ENCODE measurements at places on chromosomes 5 and 9.

- DNase-seq: no peak
Measured at GRCh38 chr9:4413856-4414255, 76.4 kb upstream of the SLC1A1 start.

DNA sequence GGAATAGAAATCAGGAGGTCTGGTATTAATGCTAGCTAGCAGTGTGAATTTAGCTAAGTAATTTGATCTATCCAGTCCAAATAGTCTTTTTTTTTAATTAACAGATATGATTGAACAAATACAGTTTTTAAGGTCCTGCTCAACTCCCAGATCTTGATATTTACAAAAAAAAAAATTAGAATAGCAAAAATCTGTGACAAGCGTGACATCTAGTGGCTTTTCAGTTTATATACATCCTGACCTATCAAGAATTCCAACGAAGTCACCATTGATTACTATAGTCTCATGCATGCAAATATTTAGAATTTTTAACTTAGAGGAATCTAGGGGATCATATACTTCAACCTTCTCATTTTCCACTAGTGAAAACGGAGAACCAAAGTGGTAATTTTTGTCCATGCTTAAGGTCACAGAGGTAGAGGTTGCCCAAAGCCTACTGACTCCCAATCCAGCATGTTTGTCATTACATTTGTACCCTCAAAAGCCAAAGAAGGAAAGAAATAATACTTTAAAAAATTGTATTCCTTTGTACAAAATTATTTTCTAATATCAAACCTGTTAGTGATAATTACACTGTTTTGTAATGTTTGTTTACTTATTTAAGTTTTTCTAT lies 17.6 kb upstream of the TARS1 start:
- no peak for DNase-seq

- no peak for DNase-seq
Measured at GRCh38 chr9:133634081-133634691, 2.0 kb upstream of the DBH start.

DNA sequence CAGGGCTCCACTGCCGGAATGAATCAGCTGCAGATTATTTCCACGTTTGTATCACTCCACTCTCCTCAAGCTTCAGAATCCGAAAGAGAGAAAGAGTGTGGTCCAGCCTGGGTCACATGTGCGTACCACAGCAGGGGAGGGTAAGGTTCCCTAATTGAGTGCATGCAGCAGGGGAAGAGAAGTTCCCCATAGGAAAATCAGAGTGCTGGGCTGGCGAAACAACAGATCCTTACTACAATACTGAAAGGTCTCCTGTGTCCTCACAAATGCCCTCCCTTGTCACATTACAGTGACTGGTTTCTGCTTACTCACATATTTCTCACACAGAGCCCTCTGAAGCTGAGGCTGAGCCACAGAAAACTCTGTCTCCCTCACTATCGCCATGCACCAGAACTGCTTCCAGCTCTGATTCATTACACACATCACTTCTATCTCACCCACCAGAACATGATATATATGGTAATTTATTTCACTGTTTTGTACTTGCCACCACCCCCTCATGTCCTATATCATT lies 532.2 kb upstream of the TUSC1 start:
- DNase-seq: peak; percentile 27

GRCh38 chr9:6121707-6122106 lies 93.9 kb upstream of the IL33 start:
- no peak for DNase-seq

DNA sequence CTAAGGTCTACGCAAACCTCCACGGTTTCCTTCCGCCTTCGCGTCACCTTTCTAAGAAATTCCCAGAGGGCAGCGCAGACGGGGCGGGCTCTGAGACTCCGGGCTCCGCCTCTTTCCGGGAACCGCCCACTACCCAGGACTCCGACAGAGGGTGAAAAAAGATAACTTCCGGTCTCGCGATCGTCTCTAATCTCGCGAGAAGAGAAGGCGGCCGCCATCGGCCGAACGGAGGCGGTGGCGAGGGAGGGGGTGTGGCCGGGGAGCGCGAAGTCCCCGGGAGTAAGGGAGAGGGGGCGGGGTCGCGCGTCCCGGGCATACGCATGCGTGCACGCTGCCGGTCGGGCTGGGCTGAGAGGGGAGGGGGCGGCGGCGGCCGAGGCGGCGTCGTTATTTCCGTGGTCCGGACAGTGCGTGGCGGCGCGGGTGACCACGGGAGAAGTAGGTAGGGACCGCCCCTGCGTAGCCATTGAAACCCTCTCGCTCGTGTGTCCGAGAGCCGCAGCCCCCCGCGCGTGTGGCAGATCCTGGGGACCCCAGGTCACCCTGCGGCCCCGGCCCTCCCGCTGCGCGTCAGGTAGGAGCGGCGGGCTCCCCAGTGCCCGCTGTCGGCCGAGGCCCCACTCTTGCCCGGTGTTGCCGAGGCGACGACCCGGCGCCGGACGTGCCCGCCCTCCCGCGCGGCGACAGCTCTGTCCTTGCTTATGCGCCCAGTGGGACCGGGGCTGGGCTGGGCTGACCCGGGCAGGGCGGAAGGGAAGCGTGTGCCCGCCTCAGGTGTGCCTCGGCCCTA lies at the start of gene NAA35:
NAA35 (plus strand) TSS at position 315 of the 790 bp plus-strand sequence. CDS start 1,014 bp downstream, outside the sequence.
- peak; percentile 96 for DNase-seq

- no peak for DNase-seq
Measured at GRCh38 chr5:135944564-135944963, 10.2 kb downstream of the LECT2 start.

DNA sequence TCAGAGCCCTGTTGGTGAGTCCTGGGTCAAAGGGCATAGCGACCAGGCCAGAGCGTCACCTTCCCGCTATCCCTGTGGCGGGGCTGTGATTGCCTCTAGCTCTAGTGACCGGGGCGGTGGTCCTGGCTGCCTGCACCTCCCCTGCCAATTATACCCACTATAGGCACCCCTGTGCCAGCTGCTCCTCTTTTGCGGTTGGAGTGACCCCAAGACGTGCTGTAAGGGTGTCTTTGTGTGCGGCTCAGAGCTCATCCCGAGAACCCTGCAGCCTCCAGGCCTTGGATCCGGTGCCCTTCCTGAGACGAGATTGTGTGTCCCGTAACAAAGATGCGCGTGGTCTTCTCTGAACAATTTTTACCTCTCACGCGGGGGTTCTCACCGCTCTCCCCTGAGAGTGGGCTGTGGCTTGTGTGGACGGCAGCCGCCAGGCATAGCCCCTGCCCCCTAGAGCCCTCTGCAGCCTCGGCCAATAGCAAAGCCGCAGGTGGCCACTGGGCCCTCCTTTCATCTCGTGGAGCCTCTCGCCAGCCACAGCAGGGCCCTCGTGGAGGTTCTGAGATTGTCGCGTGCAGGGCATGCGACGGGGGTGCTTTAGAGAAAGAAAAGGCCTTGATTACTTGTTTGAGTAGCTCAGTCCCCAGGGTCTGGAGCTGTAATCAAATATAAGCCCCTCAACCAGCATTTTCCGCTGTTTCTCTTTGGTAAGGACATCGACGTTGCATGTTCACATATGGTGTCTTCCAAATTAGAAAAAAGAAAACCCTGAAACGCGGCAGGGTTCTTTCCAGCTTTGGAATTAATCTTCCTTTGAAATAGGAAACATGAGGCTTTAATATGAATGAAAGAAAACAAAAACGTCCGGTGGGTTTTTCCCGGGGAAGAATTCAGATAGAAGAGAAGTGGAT lies 10.7 kb downstream of the NKD2 start:
- DNase-seq: no peak

GRCh38 chr5:1118231-1118698 lies 6.4 kb upstream of the SLC12A7 start:
- DNase-seq: no peak

GRCh38 chr9:133631111-133631510 lies 5.1 kb upstream of the DBH start:
- no peak for DNase-seq

DNA sequence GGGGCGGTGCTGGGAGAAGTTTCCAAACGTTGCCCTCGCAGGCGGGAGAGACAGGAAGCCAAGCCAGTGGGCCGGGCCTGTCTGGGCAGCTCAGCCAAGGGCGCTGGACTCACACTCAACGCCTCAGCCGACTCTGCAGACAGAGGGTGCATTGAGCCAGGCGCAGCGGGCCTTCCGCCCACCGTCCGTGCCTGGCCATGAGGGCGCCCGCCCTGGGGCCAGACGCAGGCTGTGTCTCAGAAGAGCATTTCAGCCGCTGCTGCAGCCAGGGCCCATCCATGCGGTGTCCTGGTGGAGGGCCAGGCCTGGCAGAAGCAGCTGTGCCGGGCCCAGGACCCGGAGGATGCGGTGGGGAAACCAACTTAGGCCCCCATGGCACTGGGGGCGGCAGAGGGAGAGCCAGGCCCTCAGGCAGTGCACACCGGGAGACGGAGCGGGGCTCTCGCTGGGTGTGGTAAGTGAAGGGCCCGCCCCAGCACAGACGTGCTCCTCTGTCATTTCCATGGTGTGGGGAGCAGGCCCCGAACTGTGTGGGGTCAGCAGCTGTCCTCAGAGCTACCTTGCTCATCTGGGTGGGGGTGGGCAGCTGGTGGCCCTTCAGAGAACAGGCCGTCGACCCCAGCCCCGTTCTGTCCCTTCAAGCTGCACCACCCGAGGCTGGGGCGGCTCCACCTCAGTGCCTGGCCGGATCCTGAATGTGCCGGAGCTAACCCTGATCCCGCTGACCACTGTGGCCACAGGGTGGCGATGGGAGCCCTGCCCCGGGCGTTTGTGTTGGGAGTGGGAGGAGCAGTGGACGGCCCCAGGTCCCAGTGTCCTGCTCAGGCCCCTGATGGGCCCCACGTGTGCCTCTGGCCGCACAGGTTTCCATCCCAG lies 18.0 kb downstream of the DNLZ start:
- no peak for DNase-seq

DNA sequence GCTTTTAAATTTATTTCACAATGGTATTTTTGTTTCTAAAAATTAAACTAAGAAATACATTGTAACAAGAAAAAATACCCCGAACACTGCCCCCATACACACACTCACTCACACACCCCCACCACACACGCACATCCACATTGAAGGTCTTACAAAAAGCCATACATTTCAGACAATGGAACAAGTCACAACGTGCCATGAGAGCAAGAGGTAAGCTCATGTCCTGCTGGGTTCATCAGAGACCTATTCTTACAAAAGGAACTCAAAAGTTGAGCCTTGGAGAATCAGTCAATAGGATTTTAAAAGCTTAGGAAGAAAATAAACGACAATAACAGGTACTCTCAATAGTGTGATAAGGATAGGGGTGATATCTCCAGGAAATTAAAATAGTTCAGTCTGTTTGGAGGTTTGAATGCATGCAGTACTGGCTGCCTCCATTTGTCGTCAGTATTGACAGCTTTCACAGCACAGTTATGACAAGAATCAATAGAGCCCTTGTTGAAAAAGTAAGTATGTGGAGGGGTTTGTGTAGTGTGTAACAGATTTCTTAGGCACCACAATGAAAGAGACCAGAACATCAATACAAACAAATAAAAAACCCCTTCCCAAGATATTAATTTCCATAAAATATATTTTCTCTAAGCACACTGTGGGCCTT lies 1826.2 kb upstream of the CDH6 start:
- no peak for DNase-seq

DNA sequence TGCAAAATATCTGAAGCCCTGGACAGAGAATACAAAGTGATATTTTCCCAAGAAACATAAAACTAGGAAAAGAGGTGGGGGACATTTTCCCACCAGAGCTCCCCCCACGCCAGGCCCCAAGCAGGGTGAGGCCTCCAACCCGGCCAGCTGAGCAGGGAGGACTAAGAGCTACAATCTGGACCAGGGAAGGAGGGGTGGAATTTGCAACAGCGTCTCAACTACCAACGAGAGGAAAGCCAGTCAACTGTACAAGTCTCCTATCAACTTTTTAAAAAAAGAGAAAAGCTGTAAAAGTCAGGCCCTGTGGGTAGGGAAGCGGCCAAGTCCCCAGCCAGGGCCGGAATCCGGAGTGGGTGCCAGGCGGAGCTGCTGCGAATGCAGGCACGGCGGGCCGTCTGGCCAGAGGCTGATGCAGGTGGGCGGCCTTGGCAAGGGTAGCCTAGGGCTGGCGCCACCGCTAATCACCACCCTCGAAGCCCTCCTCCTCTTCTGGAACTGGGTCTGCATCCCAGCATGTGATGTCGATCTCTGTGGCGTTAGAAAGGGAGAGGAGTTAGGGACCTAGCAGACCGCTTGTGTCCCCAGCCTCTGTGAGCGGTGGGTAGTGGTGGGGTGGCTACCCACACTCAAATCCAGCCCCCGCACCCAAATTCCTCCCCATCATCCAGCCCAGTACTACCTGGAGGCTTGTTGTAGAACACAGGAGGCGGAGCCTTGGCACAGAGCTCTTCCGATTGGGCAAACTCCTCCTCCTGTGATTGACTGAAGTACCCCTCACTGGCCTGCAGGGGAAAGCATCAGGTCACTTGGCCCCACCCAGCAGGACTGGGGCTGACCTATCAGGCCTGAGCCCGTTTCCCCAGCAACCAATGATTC lies 10.6 kb downstream of the PRR7 start:
- peak; percentile 93 for DNase-seq

Data from GM04504 (cell line).